Spinal cord (tissue), 10 donors: ENCODE measurements at places on chromosomes 4 and X. TPM values are rescaled to one million over a fixed set of nuclear protein-coding genes. Genes with fewer than 3 reads are reported as not detected.

The STBD1 gene
- 3.2 TPM for total RNA-seq

The CORIN gene
- 1.7 TPM for total RNA-seq

The GPR119 gene
- not detected for total RNA-seq

The COX18 gene
- 24.0 TPM for total RNA-seq

The XKRX gene
- 0.28 TPM for total RNA-seq

The TRIM75 gene
- total RNA-seq: not detected

The ARR3 gene
- not detected for total RNA-seq

The DDX53 gene
- total RNA-seq: not detected

The GPR78 gene
- 0.89 TPM for total RNA-seq

The TEC gene
- 2.1 TPM for total RNA-seq

The HTN1 gene
- total RNA-seq: not detected

The SLC2A9 gene
- total RNA-seq: 4.4 TPM

The BEND4 gene
- 5.0 TPM for total RNA-seq

The NAA11 gene
- not detected for total RNA-seq

The LDB2 gene
- total RNA-seq: 79.3 TPM

The TCEAL6 gene
- 6.2 TPM for total RNA-seq

The SUPT20HL1 gene
- not detected for total RNA-seq

The RNF150 gene
- 16.8 TPM for total RNA-seq

The FHL1 gene
- total RNA-seq: 178 TPM

The ANKRD17 gene
- 99.9 TPM for total RNA-seq

The TLR6 gene
- total RNA-seq: 2.9 TPM

The SYTL5 gene
- 12.8 TPM for total RNA-seq

The ARX gene
- total RNA-seq: not detected

The PWWP3B gene
- 3.7 TPM for total RNA-seq

The NDST3 gene
- 24.2 TPM for total RNA-seq

The GLUD2 gene
- total RNA-seq: 5.6 TPM

The PITX2 gene
- total RNA-seq: 0.33 TPM
